ENCODE measurements at places on chromosomes 3 and 15.

DNA sequence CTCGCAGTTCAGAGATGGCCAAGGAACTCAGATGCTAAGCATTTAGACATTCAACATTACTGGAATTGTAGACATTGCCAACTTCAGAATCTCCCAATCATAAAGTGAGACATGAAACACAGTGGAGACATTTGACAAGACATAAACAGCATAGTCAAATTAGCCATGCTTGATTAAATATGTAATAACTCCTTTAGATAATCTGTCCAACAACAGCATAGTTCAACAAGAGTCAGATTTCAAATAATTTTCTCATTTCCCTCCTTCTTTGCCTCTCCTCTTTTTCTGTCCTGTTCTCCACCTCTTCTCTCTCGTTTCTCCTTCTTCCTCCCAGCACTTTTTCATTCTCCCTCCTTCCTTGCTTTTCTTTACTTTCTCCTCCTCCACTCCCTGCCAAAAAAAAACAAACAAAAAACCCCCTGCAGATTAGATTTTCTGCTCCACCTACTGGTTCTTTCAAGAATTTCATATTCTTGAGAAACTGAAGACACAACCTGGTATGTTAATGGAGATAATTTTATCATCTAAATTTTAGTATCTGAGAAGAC lies 20.2 kb downstream of the CPOX start:
- DNase-seq: no peak

DNA sequence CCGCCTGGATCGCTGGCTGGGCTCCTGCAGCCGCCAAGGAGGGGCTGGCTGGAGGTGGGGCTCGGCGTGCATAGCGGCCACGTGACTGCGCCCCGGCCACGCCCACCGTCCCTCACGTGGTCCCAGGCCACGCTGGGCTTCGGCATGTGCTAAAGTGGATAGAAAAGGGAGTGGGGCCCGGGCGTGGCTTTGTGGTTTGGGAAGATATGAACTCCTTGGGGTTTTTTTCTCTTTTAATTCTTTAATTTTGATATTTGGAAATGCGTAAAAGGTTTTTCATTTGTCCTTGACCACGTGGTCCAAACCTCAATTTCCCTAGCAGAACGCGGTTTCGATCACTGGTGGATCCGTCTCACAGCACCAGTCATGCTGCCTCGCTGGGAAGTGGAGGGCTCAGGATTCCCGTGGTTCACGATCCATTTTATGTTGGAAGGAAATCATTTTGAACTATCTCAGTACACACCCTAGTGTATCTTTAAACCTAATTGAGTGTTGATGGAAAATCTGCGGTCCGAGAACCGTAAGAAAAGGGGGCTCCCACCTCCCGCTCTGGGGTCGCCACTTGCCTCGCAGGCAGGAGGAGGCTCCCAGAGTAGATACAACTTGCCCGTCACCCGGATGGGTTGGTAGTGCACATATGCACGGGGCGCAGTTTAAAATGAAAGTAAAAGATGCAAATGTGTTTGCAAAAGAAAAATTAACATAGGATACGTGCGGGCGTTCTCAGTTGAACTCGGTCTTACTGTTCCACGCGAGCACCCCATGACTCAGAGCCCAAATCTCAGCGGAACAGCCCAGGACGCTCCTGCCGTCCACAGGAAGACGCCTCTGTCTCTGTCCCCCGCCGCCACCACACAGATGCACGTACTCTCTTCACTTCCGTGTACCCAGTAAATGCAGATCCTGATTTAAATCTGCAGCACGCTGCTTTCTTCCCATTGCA lies 141.9 kb downstream of the PGPEP1L start:
- DNase-seq: peak; percentile 82

- no peak for DNase-seq
Measured at GRCh38 chr3:190699776-190700175, 162.7 kb downstream of the GMNC start.

DNA sequence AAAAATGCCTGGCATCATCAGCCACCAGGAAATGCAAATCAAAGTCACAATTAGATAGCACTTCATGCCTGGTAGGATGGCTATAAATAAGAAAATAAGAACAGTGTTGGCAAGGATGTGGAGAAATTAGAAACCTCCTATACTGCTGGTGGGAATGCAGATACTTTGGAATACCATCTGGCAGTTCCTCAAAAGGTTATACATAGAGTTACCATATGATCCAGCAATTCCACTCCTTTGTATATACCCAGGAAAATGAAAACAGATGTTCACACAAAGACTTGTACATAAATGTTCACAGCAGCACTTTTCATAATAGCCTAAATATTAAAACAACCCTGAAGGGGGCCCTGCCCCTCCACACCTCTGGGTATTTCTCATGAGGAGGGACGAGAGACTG lies 13.7 kb downstream of the ACSBG1 start:
- no peak for DNase-seq

GRCh38 chr3:8967553-8967952 lies 4.3 kb upstream of the RAD18 start:
- DNase-seq: no peak

GRCh38 chr3:198030125-198030524 lies 70.1 kb downstream of the LMLN start:
- DNase-seq: no peak

DNA sequence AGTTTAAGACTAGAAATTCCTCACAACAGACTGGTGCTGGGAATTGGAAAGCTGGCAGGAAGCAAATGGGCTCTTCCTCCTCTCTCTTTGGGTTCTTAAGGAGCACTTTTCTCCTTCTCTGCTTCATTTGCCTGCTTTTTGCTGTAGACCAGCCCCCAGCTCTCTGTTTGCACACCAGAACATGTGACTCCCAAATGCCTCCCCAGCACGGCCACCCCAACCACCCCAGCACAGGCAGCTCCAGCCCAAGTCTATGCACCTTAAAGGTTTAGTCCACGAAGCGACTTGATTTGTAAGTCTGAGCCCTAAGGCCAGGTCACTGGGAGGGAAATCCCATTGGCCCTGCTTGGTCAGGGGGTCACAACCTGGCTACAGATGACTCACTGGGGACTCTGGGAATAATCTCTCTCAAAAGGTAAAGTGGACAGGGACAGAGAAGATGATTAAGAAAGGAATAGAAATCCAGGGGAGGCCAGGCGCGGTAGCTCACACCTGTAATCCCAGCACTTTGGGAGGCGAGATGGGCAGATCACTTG lies 377.8 kb upstream of the PROK2 start:
- no peak for DNase-seq

- DNase-seq: no peak
Measured at GRCh38 chr3:127152684-127153505, 40.0 kb upstream of the PRR23E start.

- DNase-seq: no peak
Measured at GRCh38 chr3:49607105-49607591, 52.9 kb downstream of the BSN start.

DNA sequence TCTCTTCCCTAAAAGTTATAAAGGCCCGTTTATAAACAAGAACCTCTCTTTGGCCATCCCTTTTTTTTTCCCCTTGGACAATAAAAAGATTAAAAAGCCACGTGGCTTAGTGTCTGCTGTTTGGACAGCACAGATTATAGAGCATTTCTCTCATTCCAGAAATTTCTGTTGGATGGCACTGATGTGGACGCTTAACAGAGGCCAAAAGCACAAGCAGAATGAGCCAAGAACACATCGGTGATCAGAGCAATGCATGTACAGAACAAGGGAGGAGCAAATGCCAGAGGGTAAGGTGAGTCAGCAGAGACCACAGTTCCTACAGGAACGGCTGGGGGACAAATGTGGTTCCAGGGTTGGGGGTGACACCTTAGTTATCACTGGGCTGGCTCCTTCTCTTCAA lies 30.3 kb upstream of the CTNNB1 start:
- DNase-seq: no peak

DNA sequence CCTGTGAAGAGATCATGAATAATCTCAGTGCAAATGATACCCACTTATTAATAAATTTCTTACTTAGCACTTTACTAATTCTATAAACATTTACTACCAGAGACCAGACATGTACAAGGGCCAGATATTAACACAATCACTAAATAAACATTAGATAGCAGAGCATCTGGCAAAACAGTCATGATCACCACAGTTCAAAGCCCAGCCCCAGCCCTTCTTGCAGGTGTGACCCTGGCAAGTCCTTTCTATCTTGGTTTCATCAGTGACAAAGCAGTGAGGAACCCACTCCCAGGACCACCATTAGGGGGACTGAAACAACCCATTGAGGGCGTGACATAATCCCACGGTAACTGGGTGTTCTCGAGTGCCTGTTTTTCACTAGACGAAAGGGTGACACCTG lies 11.6 kb downstream of the ZXDC start:
- DNase-seq: no peak

GRCh38 chr15:40769274-40770146 lies at the start of gene C15orf62:
C15orf62 (plus strand) TSS chr15:40769980; CDS start chr15:40770496, 516 bp downstream.
- DNase-seq: no peak

DNA sequence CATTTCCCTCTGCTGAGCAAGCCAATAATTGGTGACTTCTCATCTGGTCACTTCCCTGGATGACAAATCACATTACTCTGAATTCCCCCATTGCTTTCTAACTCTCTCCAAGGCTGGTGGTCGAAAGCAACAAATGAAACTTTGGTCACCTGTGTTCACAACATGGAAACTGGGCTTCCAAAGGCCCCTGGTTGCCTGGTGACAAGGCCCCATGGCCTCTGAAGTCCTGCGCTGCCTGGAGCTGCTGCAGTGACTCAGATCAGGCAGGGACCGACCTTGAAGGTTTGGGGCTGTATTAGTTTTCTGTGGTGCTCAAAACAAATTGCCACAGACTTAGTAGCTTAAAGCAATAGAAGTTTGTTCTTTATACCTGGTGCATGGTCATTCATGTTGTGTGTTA lies 345.3 kb downstream of the WDR72 start:
- DNase-seq: no peak

DNA sequence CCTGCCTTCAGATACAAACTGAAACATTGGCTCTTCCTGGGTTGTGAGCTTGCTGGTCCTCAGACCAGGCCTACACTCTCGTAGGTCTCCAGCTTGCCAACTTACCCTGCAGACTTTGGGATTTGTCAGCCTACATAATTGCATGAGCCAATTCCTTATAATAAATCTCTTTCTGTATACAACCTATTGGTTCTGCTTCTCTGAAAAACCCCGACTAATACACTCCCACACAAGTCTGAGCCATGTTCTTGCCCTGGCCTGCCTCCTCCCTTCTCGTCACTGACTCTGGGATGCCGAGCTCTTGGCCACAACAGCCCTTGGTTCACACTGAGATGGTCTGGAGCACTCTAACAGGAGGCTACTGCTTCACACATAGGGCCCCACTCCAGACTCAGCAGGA lies 9.5 kb downstream of the CYP19A1 start:
- no peak for DNase-seq

GRCh38 chr3:107846279-107846852 lies 244.5 kb downstream of the CD47 start:
- peak; percentile 80 for DNase-seq

- DNase-seq: no peak
Measured at GRCh38 chr3:43144761-43145490, 39.0 kb upstream of the POMGNT2 start.

GRCh38 chr3:192687488-192688152 lies 39.7 kb downstream of the FGF12 start:
- no peak for DNase-seq

DNA sequence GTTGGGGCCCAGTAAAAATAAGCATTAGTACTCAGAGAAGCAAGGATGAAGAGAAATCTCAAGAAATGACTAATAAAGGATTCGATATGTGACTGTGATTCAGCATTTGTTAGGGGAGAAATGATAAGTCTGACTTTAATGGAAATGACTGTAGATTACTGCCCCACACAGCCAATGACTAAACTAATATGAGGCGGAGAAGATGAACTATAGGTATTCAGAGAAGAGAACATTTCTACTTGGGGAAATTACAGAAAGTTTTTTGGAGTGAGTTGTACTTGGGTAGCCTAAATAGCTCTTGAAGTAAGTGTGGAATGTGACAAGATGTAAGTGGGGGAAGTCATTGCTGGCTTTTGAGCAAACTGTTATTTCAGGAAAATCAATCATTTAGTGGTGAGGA lies 380.0 kb downstream of the PDCD6IP start:
- DNase-seq: no peak

GRCh38 chr3:16849229-16849628 lies 35.5 kb upstream of the PLCL2 start:
- DNase-seq: peak; percentile 28

DNA sequence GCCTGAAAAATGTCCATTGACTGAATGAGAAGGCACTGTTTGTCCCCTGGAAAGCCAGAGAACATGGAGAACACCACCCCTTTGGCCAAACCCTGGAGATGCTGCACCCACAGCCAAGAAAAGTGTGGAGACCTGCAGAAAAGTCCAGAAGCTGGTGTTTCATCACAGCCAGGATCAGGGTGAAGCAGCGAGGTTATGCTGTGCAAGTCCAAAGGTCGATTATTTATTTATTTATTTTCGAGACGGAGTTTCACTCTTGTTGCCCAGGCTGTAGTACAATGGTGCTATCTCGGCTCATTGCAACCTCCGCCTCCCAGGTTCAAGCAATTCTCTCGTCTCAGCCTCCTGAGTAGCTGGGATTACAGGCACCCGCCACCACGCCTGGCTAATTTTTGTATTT lies 5.5 kb upstream of the CTSH start:
- no peak for DNase-seq

- DNase-seq: peak; percentile 79
Measured at GRCh38 chr15:55289746-55290527, at the start of gene RAB27A. RAB27A (minus strand) TSS chr15:55289813; CDS start chr15:55234934, 54,879 bp downstream.

- DNase-seq: peak; percentile 33
Measured at GRCh38 chr3:36763850-36764703, at the start of gene DCLK3. DCLK3 (minus strand) TSS chr3:36764553; CDS start chr3:36764263, 290 bp downstream.

DNA sequence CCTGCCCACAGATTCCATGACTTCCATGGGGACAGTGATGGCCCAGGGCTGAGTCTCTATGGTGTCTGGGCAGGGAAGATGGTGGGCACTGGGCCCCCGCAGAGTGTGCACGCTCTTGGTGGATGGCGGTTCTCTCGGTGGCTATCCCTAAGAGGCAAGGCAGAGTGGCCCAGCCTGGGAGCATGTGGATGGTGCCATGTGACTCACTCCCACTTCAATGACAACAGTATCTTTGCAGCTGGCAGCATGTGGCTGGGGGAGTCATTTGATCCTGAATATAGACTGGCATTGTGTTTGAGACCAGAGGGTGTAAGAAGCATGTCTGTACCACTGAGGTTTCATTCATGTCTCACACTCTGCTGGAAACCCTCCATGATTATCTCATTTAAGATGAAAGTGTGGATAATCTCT lies 101.2 kb downstream of the CORO2B start:
- no peak for DNase-seq

DNA sequence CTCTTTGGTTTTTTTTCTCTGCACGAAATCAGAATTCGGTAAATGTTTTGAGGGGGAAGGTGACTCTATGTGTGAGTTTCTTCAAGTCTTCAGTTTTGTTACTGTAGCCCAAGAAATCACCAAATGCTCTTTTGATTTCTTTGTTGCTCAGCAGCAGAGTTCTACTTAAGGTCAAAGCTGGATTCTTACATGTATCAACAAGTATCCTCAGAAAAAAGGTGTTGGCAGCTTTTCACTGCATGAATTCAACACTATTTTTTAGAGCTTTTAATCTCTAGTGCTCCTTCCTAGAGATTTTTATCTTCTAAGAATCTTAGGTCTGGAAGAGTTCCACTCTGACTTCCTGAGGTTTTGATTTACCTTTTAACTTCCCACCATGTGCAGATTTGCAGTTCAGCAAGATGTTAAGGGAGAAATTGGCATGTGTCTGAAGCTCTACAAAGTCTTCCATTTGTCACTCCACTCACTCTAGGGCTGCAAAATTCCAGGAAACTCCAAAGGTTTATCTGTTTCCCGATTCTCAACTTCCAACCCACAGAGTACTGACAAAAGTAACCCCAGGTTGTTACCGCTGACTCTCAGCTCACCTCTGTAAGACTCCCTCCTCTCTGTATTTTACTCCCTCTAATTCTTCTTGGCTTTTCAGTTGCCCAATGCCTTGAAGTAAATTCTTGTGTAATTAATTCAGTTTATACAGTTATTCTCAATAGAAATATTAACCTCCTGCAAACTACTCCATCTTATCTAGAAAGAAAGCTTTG lies 13.3 kb upstream of the CD200 start:
- DNase-seq: no peak

Measured in endothelial cell (in vitro differentiated cells).